ENCODE measurements at places on chromosomes 12 and 14.
A peak's percentile ranks its signal among the peaks of the same experiment; 100 is the strongest.

DNA sequence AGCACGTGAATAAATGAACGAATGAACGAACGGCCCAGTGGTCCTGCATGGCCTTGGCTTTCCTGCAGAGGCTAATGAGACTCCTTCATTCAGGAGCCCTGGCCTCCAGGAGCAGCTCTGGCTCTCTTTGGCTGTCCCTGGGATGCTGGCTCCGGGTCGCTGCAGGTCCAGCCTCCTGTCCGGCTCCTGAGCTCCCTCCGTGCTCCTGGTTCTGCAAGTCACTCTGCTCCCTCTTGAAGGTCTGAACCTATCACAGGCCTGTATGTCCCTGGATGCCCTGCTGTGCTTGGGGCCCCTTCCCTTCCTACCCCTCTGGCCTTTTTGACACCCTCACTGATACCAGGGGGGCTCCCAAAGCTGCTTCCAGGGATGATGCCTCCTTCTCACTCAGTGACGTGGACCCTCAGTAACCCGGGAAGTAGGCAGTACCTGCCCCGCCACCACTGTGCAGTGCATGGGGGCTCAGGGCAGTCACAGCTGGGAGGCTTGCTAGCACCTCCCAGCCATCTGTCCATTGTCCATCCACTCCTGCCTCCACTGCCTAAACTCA, 133.7 kb upstream of the C14orf180 start:
- DNase-seq = no peak

DNA sequence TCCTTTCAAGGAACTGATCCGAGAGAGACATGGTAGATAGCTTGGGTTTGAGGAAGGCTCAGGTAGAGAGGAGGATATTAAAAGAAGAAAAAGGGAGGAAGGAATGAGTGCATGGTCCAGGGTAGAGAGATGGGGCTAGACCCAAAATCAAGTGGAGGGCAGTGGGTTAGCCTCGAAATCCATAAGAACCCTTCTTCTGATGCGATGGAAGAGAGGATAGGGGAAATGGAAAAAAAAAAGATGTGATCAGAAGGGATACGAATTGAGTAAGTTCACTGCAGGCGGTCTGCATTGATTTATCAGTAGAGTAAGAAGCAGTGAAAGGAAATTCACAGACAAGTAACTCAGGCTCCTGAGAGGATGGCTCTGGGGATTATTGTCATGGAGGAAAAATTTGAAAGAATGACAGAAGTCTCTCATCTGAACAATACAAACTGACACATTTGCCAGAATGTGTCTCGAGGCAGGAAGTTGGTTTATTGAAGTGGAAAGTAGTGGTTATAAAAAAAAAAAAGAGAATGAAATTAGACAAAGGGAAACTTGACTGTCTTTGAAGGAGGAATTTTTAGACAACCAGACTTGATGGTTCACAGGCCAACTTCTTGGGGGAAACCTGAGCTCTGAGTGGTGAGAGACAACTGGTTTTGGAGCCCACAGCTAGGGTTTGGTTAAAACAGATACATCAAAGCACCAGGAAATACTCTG, 10.2 kb downstream of the PPFIBP1 start:
- no peak for DNase-seq

- no peak for DNase-seq
These were observed 308.7 kb downstream of the EMP1 start for GRCh38 chr12:13505224-13505623.

DNA sequence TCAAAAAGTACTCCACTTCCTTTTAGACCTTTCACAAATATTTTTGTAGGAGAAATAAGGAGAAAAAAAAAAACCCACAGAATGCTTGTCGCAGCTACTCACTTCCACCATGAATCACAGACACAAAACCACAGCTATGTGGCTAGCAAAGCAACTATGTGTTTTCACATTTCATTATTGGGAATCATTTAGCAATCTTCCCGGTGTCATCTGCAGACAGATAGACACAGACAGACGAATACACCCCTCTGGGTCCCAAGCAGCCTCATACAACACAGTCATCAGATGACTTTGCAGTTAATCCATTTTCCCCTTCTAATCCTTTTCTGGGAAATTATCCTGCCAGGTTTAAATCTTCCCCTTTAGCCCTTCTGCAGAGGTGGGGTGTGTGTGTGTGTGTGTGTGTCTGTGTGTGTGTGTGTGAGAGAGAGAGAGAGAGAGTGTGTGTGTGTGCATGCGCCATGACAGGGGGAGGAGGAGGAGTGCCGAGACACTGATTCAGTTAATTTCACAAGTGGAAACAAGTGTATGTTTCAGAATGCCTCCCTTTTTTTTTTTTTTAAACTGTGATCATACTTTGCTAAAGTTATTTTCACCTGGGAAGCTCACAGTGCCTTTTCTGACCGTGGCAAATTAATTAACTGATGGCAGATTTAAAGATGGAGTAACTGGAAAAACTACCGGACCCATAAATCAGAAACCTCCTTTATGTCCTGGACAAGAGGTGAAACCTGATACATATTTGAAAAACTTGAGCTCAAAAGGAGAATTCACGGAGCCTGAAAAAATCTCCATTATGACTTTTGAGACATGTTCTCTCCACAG, 39.9 kb downstream of the LTBP2 start:
- no peak for DNase-seq

- peak; percentile 61 for DNase-seq
These were observed 64.6 kb downstream of the BICD1 start for GRCh38 chr12:32171211-32171610.

- DNase-seq = no peak
These were observed 92.4 kb downstream of the NUAK1 start for GRCh38 chr12:106046301-106046846.

GRCh38 chr12:12983420-12984035, 16.5 kb downstream of the HEBP1 start:
- no peak for DNase-seq

DNA sequence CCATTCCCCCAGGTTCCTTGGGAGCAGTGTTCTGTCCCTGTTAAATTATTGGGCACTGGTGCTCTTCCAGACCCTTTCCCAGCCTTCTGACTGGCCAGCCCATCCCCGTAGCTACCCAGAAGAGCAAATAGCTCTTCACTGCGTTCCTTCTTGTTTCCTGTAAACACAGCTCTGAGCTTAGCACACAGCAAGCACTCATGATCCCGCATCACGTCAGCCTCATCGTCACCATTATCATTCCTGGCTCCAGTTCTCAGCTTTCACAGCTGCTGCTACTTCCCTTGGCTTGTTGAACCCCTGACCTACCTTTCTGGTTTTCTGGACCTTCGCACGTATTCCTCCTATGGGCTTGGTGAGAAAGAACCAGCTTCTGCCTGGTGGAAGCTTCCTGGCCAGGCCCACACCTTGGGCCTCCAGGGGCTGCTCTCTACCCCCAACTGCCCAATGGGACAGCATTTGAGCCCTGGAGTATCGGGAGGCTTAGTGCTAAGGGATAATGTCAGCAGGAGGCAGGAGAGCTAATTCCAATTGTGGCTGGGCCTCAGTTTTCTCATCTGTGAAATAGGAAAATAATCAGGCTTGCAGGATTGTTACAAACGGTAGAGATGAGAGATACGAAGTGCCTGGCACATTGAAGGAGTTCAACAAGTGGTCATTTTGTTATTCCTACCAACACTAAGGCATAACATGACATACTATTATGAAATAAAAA, 22.6 kb upstream of the PAPOLA start:
- peak; percentile 85 for DNase-seq

DNA sequence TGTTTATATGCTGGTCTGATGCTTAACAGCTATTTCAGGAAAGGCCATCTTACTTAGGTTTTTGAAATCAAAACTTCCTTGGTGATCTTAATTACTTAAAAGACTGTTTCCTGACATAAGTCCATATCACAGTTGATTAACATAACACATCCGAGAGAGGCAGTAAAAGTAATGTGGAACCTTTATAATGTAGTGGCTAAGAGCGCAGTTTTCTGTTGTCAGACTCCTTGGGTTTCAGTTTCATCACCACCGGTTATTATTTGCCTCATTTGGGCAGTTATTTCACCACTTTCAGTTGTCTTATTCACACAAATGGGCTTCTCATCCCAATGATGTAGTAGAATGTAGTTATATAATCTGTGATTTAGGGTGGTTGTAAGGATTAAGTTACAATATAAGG, 30.9 kb downstream of the TBC1D15 start:
- DNase-seq = no peak

- DNase-seq = no peak
These were observed 667.1 kb upstream of the FBXO33 start for GRCh38 chr14:40099316-40099715.

- no peak for DNase-seq
These were observed 5.2 kb downstream of the ANO4 start for GRCh38 chr12:100799770-100800169.

DNA sequence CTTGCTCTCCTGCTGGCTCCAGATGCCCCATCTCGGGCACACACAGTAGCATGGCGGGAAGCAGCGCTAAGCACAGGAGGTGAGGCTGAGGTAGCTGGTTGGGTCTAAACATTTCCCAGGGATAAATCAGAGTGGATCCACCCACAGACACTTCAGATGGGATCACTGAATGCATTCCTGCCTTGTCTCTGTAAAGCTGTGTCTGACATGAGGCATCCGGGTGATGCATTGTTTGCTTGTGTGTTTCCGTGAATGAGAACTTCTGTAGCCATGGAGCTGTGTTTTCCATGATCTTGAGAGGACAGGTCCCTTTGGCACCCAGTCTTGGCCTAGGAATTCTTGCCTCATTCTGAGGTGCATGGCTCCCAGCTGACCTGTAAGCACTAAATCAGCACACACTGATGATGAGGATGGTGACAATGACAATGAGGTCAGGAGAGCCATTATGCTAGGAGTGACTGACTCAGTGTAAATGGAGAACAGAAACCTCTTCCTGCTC, 6.7 kb upstream of the KRT75 start:
- DNase-seq = peak; percentile 36

GRCh38 chr12:32897281-32897610, 669 bp upstream of the PKP2 start:
- DNase-seq = no peak

DNA sequence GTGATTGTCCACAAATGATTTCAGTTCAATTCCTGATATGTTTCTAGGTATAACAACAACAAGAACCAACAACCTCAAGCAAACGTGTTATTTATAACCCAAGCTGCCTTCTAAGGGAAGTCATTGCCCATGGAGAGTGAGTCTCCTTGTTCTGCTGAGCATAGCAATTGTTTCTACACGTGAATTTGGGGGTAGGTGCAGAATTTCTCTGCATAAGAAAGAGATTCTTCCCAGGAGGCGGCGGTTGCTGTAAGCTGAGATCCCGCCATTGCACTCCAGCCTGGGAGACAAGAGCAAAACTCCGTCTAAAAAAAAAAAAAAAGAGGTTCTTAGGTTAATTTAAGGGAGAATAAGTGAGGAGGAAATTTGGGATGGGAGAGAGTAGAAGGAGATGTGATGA, 226.5 kb upstream of the PELI2 start:
- DNase-seq = peak; percentile 54

GRCh38 chr14:30882431-30882830, 8.1 kb downstream of the COCH start:
- no peak for DNase-seq

DNA sequence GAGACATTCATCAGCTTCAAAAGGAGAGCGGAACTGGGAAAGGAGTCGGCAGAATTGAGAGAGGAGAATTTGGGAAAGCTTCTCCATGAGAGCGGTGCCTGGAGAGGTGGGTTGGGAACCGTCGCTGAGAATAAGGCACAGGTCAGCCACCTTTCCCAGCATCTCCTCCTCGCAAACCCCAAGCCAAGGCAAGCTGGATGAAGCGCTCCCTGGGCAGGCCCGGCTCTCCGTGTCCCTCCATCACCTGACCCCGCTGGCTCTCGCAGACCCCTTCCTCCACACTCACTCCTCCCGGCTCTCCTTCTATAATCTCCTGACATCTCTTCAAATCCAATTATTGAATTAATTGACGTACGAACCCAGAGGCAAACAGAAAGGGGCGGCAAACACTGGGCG, 18.9 kb upstream of the ATP5MC2 start:
- DNase-seq = peak; percentile 21

GRCh38 chr12:45336331-45336730, 120.4 kb downstream of the ANO6 start:
- DNase-seq = no peak

DNA sequence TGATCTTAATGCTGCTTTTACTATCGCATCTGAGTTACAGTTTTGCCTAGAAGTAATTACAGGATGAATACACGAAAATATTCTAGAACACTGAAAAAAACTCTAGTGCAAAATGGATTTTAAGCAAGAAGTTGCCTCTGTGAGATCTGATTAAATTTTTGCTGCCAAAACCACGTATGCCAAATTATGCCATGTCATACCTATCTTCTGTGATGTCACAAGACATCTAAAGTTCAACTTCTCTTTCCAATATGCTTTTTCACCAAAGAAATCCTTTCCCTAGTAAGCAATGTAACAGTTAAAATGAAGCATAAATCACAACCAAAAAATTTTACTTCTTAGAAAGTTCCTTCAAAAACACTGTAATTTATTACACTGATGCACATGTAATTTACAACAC, 39.6 kb downstream of the HECTD4 start:
- DNase-seq = no peak

- peak; percentile 22 for DNase-seq
These were observed 10.3 kb downstream of the GPRC5D start for GRCh38 chr12:12941450-12942350.

GRCh38 chr14:62329427-62329826, 567.2 kb downstream of the SNAPC1 start:
- DNase-seq = no peak

DNA sequence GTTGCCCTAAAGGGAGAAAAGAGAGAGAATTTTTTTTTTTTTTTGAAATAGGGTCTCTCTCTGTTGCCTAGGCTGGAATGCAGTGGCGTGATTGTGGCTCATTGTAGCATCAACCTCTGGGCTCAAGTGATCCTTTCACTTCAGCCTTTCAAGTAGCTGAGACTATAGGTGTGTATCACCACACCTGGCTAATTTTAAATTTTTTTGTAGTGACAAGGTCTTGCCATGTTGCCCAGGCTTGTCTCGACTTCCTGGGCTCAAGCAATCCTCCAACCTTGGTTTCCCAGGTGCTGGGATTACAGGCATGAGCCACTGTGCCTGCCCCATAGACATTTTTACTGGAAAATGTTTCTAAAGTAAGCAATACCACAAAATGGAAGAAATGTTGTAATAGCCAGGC, 36.8 kb downstream of the YARS2 start:
- DNase-seq = no peak

- peak; percentile 69 for DNase-seq
These were observed 15.2 kb upstream of the PLEKHG6 start for GRCh38 chr12:6295094-6295811.

- no peak for DNase-seq
These were observed 19.8 kb downstream of the DAD1 start for GRCh38 chr14:22569106-22569736.

- no peak for DNase-seq
These were observed 107.0 kb downstream of the EXOC5 start for GRCh38 chr14:57161583-57162234.

- DNase-seq = no peak
These were observed 371.8 kb upstream of the PRICKLE1 start for GRCh38 chr12:42961395-42961794.

GRCh38 chr14:39555749-39556148, 123.5 kb upstream of the FBXO33 start:
- DNase-seq = no peak

DNA sequence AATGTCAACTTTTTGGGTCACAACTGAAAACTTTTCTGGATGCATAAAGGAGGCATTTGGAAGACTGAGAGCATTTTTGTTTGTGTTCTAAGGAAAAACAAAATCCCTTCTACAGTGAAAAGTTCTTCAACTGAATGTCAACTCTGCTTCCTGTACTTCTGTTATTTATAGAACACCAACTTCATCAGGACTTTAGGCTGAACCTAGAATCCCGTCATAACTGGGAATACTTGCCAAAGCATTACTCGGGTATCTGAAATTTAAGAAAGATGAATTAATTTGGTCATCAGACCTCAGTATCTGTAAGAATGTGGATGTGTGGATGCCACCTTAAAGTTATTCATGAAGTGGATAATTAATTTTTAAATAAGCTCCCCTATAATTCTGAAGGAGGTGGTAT, 73.2 kb downstream of the FERMT2 start:
- DNase-seq = no peak

All from ELF-1 (cell line).